HuH-7 (cell line): ENCODE measurements at places on chromosomes 5 and 9.

GRCh38 chr5:177128551-177128981 lies 5.0 kb upstream of the NSD1 start:
- DNase-seq = no peak

GRCh38 chr9:69118656-69119055 lies 55.4 kb upstream of the TJP2 start:
- no peak for DNase-seq

DNA sequence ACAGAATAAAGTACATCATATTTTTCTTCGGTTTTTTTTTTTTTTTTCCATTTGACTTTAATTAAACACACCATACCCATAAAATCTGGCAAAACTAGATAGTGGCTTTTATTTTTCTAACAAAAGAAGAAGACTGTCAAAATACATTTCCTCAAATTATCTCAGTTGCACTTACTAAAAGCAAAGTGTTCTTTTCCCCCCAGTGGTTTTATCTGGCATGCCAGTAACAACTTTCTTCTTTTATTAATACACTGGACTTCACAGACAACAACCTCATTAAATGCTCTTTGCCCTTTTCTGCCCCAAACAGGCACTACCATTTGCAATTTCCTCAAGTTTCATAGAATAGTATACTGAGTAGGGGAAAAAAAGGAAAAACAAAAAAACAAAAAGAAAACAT lies 1792.3 kb downstream of the EFNA5 start:
- no peak for DNase-seq

- DNase-seq = no peak
Observed at GRCh38 chr5:191949-192690, 825 bp downstream of the LRRC14B start.

DNA sequence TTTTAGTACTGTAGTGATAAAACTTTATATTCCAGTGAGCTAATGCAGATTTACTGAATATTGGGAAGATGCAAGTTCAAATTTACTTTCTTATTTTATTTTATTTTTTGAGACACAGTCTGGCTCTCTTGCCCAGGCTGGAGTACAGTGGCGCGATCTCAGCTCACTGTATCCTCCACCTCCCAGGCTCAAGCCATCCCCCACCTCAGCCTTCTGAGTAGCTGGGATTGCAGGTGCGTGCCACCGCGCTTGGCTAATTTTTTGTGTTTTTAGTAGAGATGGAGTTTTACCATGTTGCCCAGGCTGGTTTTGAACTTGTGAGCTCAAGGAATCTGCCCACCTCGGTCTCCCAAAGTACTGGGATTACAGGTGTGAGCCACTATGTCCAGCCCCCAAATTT lies 9.9 kb downstream of the PHAX start:
- no peak for DNase-seq
